ENCODE measurements at places on chromosomes 4 and X.
A peak's percentile ranks its signal among the peaks of the same experiment; 100 is the strongest.

DNA sequence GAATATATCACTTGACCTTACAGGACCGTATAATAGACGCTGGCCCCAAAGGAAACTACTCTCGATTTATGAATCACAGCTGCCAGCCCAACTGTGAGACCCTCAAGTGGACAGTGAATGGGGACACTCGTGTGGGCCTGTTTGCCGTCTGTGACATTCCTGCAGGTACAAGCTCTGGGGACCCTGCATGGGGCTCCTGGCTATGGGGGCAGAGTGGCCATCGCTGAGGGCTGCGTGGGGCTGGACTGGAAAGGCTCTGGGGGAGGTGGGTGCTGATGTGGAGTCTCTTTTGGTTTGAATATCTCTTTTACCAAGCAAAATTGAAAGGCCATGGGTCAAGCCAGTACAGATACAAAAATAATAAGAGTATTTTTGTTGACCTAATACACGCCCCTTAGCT is 33.9 kb downstream of the NELFA start:
- no peak for DNase-seq

- DNase-seq: no peak
These were observed 683.8 kb upstream of the PABPC4L start for GRCh38 chr4:134885436-134885835.

GRCh38 chr4:153153339-153153871 is 50.8 kb upstream of the TRIM2 start:
- peak; percentile 50 for DNase-seq

DNA sequence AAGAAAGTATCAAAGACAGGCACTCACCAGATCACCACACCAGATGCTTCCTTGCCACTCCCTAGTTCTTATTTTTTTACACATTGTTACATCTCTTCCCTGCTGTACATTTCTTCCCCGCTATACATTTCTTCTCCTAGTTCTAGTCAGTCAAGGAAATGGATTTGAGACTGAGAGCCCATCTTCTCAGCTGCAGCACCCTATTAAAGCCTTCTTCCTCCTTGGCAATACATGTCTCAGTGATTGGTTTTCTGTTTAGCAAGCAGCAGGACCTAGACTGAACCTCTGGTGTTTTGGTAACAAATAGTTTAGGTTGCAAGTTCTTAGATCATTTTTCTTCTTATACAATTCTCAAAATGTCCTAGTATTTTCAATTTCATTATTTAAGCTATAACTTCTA is 35.3 kb upstream of the KLHL8 start:
- no peak for DNase-seq

- DNase-seq: no peak
These were observed 101.2 kb upstream of the CXCL13 start for GRCh38 chr4:77504407-77504806.
